ENCODE measurements at places on chromosomes 12 and 14. TPM values are rescaled to one million over a fixed set of nuclear protein-coding genes. Genes with fewer than 3 reads are reported as not detected.
A peak's percentile ranks its signal among the peaks of the same experiment; 100 is the strongest.

The ISM2 gene
- polyA plus RNA-seq, result not detected

- DNase-seq, result no peak
- no peaks in the 10 kb centered on the region for H3K36me3 ChIP-seq
- H3K4me1 ChIP-seq, result no peaks in the 10 kb centered on the region
- H3K27ac ChIP-seq, result peak overlapping the region; percentile 31
Observed at GRCh38 chr12:103626498-103626897, 39.4 kb downstream of the STAB2 start.

GRCh38 chr14:25351269-25351668 lies 301.3 kb upstream of the STXBP6 start:
- DNase-seq, result no peak
- no peaks in the 10 kb centered on the region for H3K36me3 ChIP-seq
- H3K27ac ChIP-seq, result no peak overlapping the region
- no peaks in the 10 kb centered on the region for H3K4me1 ChIP-seq
- H3K4me3 ChIP-seq, result no peak overlapping the region
- no peaks in the 10 kb centered on the region for H3K27me3 ChIP-seq

GRCh38 chr14:90426663-90427062 lies 29.8 kb downstream of the CALM1 start:
- no peak overlapping the region for H3K4me3 ChIP-seq
- H3K4me1 ChIP-seq, result peaks cover 18% of the 10 kb centered on the region
- no peaks in the 10 kb centered on the region for H3K36me3 ChIP-seq
- H3K27ac ChIP-seq, result no peak overlapping the region
- H3K27me3 ChIP-seq, result no peaks in the 10 kb centered on the region

GRCh38 chr12:131077931-131078391 lies 124.3 kb downstream of the ADGRD1 start:
- no peak overlapping the region for H3K4me3 ChIP-seq
- H3K4me1 ChIP-seq, result no peaks in the 10 kb centered on the region
- no peak overlapping the region for H3K27ac ChIP-seq
- H3K27me3 ChIP-seq, result no peaks in the 10 kb centered on the region
- H3K36me3 ChIP-seq, result no peaks in the 10 kb centered on the region

DNA sequence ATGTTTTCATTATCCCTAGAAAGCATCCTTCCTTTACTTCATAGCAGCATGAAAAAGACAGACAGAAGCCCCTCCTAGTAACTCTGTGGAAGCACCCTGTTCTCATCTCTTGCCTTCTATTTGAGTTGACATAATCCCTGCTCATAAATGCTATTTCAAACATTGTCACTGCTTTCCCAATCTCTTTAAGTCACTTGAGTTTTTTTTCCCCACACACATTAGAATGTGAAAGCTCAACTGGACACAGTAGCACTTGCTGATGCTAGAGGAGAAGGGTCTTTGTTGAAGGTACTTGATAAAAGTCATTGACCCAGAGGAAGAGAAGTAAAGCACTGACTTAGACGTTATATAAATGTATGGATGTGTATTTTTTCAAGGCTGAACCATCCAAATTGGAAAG lies 3.0 kb downstream of the E2F7 start:
- peaks cover 35% of the 10 kb centered on the region for H3K4me1 ChIP-seq
- no peak overlapping the region for H3K27ac ChIP-seq
- peaks cover 2% of the 10 kb centered on the region for H3K27me3 ChIP-seq
- no peak for DNase-seq
- no peaks in the 10 kb centered on the region for H3K36me3 ChIP-seq

DNA sequence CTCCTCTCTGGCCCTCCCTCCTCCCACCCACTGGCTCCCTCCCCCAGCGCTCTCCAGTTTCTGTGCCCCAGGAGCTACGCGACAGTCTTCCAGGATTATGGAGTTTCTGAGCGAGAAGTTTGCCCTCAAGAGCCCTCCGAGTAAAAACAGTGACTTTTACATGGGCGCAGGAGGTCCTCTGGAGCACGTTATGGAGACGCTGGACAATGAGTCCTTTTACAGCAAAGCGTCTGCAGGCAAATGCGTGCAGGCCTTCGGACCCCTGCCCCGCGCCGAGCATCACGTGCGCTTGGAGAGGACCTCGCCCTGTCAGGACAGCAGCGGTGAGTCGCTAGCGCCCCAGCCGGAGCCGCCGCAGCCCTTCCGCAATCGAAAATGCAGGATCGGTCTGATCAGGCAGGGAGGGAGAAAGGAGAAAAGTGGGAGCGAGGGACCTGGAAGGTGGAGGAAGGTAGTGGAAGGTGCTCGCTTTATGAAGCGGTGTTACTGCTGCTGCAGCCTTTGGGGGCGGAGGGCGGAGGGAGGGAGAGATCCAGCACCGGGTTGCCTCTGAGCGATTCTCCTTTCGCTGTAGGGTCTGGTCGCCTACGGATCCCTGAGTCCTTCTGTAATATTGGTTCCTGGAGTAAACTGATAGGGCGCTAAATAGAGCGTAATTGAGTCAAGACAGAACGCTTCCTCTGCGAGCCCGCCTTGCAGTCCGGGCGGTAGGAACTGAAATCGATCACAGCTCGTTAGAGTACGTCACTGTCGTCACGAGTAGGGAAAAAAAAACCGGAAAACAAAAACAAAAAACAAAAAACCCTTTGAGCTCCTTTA lies at the start of gene ALX1:
Gene ALX1 (plus strand): TSS at position 56 of the 819 bp plus-strand sequence. CDS start 42 bp downstream, at position 98.
- peaks cover 3% of the 10 kb centered on the region for H3K4me1 ChIP-seq
- H3K27me3 ChIP-seq, result peaks cover 93% of the 10 kb centered on the region
- DNase-seq, result peak; percentile 70

GRCh38 chr12:50613463-50613862 lies 108.7 kb downstream of the DIP2B start:
- H3K27me3 ChIP-seq, result no peaks in the 10 kb centered on the region
- no peak overlapping the region for H3K27ac ChIP-seq
- no peak for DNase-seq
- no peaks in the 10 kb centered on the region for H3K36me3 ChIP-seq
- H3K4me1 ChIP-seq, result peaks cover 37% of the 10 kb centered on the region

- H3K4me3 ChIP-seq, result no peak overlapping the region
- no peak for DNase-seq
- no peaks in the 10 kb centered on the region for H3K4me1 ChIP-seq
- no peaks in the 10 kb centered on the region for H3K36me3 ChIP-seq
Observed at GRCh38 chr12:97716356-97716755, 253.8 kb downstream of the RMST start.

GRCh38 chr14:56180754-56181542 lies 62.7 kb downstream of the PELI2 start:
- no peak overlapping the region for H3K4me3 ChIP-seq
- no peak for DNase-seq
- no peak overlapping the region for H3K27ac ChIP-seq
- H3K27me3 ChIP-seq, result no peaks in the 10 kb centered on the region
- peaks cover 9% of the 10 kb centered on the region for H3K36me3 ChIP-seq

The NKX2-1 gene
- polyA plus RNA-seq, result not detected

- no peaks in the 10 kb centered on the region for H3K27me3 ChIP-seq
Observed at GRCh38 chr12:46921764-46922133, 96.0 kb upstream of the SLC38A4 start.

The IGFBP6 gene
- polyA plus RNA-seq, result 37.1 TPM

The SLC7A7 gene
- polyA plus RNA-seq, result 46.5 TPM

DNA sequence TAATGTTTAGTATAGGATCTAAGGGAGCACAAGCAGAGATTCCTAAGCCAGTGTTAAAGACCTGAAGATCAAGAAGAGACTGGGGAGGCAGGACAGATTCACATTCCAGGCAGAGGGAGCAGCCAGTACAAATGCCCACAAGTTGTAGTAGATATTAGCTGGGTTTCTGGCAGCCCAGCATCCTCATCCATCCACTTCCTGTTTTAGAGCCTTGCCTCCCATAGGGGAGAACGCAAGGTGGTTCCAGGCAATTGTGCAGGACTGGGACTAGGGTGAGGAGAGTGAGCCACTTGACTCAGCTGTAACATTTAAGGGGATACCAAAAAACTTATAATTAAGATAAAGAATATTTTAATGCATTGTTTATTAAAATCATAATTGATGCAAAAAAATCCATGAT lies 71.3 kb upstream of the PSMA6 start:
- no peak overlapping the region for H3K27ac ChIP-seq
- no peaks in the 10 kb centered on the region for H3K27me3 ChIP-seq
- no peak for DNase-seq
- no peaks in the 10 kb centered on the region for H3K36me3 ChIP-seq

The SERPINA9 gene
- 0.10 TPM for polyA plus RNA-seq

Measured in spleen (tissue), 13 donors.